ENCODE measurements at places on chromosomes 6 and 20.

GRCh38 chr6:45613656-45614055, 235.9 kb upstream of the SUPT3H start:
- no peak for DNase-seq

DNA sequence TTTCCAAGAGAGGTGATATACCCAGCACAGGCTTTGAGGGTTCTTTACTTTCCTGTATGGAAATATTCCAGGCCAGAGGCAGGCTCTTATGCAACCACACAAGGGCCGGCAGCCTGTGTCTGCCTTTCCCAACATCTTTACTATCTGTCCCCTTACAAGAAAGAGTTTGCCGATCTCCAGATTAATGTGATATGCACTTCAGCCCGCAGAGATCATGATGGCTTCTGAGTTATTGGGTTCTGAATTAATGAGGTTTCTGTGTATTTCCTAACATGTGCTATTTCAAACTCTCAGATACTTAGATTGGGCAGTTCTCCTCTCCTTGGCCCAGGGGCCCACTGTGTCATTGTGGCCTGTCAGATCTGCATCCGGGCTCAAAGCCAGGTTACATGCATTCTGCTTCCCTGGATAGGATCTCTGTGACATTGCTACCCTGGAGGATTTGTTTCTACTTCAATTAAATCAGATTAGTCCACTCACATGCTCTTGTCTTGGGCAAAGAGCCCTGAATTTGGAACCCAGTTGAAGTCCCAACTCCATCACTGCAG, 56.6 kb downstream of the TGM2 start:
- DNase-seq = no peak

DNA sequence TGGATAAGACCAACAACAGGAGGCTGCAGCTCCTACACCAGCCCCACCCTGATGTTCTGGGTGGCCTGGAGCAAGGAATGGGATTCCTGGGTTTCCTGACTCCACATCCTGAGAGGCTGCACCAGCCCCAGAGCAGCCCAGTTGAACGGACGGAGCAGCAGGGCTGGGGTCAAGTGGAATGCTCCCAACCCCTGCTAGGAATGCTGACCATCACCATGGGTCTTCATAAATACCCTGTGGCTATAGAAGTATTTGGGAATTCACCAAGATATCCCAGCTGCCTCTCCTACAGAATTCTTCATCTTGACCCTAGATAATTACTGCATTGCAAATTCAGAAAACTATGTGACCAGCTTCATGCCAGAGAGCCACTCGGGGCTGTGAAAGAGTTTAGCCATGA, 180.3 kb downstream of the THBS2 start:
- no peak for DNase-seq

DNA sequence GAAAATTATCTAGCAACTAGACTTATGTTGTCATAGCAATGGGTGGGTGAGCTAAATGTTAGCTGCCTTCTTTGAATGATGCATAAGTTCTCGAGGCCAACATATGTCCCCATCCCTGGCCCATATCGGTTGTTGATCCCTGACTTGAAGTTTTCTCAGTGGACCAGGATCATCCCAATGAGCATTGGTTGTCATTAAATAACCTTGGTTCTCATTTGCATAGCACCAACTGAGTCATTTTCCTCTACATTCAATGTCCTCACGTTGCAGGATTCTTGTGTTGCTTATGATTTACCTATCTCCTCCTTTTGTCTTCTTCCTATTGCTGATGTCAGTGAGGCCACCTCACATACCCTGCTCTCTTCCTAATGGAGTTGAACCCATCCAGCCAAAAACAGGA, 12.1 kb upstream of the AHCY start:
- no peak for DNase-seq

DNA sequence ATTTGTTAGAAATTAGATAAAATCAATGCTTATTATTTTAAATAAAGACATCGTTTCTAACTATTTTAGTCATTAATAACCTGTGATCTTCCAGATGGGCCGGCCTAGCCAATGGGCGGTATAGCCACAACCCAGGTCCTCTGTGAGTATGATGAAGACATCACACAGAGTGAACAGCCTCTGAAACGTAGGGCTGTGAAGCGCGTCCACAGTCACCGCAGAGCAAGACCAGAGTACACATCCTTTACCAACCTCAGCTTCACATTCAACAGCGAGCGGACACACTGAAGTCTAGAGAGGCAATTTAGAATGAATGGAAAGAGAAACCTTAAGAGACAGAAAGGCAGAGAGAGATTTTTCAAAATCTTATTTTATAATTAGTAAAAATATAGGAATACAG, 125.0 kb upstream of the RPS6KA2 start:
- no peak for DNase-seq

DNA sequence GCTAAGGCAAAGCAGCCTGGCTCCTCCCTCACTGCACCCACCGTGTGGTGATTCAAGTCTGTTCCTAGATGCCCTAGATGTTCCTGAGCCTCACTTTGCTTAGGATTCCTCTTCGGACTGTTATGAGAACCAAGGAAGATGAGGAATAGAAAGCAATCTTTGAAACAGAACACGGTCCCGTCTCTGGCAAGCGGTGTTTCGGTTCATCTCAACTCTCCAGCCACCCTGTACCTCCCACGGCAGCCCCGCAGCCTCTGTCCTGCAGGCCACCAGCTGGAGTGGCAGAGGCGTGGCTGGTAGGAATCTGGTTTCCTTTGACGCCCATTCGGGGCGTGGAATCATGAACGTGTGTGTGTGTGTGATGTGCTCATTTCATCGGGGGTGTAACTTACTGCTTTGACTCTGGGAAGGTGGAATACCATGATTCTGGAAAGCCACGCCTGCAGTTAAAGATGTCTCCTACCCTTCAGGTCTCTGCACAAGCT, 21.3 kb downstream of the PDE10A start:
- DNase-seq = no peak

DNA sequence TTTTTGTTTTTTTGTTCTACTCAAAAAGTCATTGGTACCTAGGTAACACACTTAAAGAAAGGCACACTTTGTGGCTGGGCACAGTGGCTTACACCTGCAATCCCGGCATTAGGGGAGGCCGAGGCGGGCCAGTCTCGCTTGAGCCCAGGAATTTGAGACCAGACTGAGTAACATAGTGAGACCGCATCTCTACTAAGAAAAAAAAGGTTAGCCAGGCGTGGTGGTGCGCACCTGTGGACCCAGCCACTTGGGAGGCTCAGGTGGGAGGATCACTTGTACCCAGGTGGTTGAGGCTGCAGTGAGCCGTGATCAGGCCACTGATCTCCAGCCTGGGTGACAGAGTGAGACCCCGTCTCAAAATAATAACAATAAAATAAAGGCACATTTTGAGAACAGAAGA, 67.4 kb upstream of the BHLHE23 start:
- no peak for DNase-seq

Data from stimulated activated CD8-positive, alpha-beta memory T cell treated with anti-CD3 and anti-CD28 coated beads, Interleukin-2, amount 100 ng/mL, for 1 hour (primary cell).